ENCODE measurements at places on chromosomes 3 and 15. TPM values are rescaled to one million over a fixed set of nuclear protein-coding genes. Genes with fewer than 3 reads are reported as not detected.

Gene CCDC39
- total RNA-seq: not detected

Gene AQP9
- total RNA-seq: not detected

Gene C3orf85
- not detected for total RNA-seq

Gene CDV3
- total RNA-seq: 210 TPM

Gene HRG
- not detected for total RNA-seq

Gene PLIN1
- total RNA-seq: 0.96 TPM

Gene CSTA
- not detected for total RNA-seq

Gene KATNBL1
- 38.8 TPM for total RNA-seq

Gene MUC20
- 11.7 TPM for total RNA-seq

Gene HHATL
- total RNA-seq: not detected

Gene ADGRG7
- total RNA-seq: not detected

Gene EOGT
- total RNA-seq: 14.4 TPM

Measured in naive thymus-derived CD8-positive, alpha-beta T cell (primary cell).